ENCODE measurements at places on chromosomes 3 and 15.

- no peak for DNase-seq
These were observed 15.5 kb downstream of the MRPS25 start for GRCh38 chr3:15049584-15049983.

DNA sequence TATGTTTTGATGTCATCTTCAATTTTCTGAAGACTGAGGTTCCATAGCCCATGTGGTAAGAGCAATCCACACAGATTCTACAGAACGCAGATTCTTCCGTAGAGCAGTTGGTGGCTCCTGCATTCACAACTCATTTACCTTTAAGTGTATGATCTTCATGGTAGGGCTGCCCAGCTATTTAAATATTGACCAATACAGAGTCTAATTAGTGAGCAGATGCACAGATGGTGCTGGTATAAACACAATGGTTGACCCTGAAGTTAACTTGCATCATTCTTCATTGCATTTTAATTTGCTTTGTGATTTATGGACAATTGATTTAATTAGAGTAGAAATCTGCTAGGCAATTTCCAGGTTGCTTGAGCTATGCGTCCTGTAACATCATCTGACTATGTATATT lies 269.2 kb downstream of the SQOR start:
- DNase-seq: no peak

- no peak for DNase-seq
These were observed 681.6 kb upstream of the SEMA6D start for GRCh38 chr15:47035475-47036406.

DNA sequence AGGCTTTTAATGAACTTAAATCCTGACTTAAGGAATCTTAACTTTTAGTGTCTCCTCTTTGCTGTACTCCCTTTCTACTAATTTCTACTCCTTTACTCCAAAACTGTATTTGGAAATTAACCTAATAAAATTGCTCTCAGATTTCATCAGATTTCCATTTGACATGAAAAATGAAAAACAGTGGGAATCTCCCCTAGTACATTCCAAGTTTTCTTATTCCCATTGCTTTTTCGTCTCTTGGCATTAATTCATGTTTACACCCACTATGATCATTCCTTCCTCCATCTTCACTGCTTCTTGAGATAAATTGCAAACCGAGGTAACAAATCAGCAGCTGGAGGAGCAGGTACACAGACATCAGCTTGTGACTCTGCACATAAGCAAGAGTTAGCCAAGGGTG lies 208.7 kb downstream of the VGLL3 start:
- DNase-seq: no peak

- no peak for DNase-seq
These were observed 25.3 kb downstream of the MRAS start for GRCh38 chr3:138373736-138374094.

- DNase-seq: no peak
These were observed 1.3 kb upstream of the ZXDC start for GRCh38 chr3:126477061-126477380.

DNA sequence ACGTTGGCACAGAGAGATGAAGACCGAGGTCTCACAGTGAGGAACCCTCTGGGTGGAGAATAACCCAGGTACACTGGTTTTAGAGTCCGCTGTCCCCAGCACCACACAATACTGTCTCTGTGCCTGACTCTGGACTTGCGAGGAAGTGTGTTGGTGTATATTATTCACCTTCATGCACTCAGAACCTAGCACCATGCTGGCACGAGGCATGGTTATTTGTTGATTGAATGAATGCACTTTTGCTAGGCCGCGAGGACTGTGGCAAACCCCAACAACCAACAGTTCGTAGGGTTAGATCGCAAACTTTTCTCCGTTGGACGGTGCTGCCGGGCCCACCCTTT lies 484 bp upstream of the C3orf52 start:
- DNase-seq: no peak

GRCh38 chr3:66487465-66487864 lies 13.4 kb downstream of the LRIG1 start:
- DNase-seq: no peak

DNA sequence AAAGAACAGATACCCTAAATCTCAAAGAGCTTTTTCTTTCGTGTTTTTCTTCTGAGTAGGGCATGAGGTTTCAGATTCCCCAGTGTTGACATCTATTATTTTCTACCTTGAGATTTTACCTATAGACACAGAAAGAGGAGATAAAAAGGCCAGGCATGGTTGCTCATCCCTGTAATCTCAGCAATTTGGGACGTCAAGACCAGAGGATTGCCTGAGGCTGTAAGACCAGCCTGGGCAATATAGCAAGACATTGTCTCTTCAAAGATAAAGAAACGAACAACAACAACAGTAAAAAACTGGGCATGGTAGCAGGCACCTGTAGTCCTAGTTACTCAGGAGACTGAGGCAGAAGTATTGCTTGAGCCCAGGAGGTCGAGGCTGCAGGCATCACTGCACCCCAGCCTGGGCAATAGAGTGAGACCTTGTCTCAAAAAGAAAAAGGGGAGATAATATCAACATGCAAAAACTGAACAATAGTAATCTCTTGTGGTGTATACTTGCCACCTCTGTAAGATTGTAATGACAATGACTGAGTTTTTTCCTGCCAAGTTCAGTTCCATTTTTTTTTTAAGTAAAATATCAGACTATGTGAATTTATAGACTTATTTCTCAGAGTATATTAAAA lies 71.3 kb downstream of the MBNL1 start:
- no peak for DNase-seq

GRCh38 chr3:159091936-159092335 lies 290.1 kb downstream of the MFSD1 start:
- DNase-seq: peak; percentile 5

DNA sequence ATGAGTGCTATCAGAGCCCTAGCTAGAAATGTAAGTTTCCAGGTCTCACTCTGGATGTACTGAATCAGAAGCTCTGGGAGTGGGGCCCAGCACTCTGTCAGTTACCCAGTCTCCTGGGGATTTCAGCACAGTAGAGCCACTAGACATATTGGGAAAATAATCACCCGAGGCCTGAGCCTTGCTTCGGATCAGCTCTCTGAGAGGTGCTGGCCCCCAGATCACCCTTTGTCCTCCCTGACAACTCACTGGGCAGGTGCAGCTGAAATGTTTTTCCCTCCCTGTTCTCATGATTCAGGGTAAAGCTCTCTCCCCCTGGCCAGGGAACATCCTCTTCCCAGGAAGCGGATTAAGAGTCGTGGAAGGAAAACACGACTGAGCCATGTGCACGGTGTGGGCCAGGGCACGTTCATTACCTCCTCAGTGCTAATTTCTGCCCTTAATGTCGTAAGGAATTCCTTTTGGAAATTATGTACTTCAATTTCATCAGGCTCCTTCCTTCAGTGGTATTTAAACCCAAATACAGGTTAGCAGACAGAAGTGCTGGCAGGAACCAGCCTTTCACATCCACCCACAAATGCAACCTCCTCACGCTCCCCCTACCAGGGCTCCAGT lies 296.7 kb upstream of the LYSMD4 start:
- no peak for DNase-seq

DNA sequence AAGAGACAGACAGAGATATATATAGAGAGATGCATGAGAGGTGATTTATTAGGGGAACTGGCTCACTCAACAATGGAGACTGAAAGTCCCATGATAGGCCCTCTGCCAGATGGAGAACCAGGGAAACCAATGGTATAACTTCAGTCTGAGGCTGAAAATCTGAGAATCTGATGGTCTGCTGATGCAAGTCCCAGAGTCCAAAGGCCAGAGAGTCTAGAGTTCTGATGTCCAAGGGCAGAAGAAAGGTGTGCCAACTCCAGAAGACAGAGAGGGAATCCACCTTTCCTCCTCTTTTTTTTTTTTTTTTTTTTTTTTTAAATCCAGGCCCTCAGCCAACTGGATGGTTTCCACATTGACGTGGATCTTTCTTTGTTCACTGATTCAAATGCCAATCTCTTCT lies 197.9 kb upstream of the MEIS2 start:
- DNase-seq: no peak

DNA sequence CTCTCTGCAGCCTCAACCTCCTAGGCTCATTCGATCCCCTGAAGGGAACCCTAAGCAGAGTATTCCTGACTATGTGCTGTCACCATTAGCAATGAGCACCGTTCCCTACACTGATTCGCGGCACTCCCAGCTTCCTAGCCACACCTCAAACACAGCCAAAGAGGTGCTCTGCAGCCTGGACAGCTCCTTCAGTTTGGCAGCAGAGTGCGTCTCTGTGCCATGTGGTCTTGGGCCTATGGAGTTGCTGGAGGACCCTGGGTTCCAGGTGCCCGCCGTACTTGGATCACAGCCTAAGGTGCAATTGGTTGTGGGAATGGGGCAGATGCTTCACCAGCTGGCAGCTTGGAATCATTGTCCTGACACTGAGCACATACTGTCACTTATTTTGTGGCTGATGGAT lies 17.3 kb upstream of the IL12A start:
- no peak for DNase-seq

DNA sequence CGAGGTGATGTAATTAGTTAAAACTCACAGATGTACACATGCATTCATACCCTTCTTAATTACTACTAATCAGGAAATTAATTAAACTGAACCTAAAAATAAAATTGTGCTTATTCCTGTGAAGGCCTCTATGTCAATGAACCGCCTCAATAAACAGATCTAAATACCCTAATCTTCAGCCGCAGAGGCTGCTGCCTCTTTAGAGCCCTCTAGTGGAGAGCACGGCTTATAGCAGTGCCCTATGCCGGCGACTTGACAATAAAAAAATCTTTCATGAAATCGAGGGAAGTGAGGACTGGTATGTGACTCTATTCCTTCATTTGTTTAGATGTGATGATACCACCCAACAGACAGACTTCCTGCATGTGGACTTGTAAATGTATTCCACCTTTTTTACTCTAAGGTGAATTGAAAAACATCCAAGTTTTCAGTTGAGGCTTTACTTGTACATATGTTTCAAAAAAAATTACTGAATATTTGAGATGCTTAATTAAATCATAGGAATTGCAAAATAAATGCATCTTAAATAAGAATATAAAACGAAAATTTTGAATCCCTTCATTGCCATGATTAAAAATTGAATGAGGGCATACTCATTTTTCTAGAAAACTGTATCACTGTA lies 8.3 kb upstream of the EPHA3 start:
- DNase-seq: peak; percentile 19

DNA sequence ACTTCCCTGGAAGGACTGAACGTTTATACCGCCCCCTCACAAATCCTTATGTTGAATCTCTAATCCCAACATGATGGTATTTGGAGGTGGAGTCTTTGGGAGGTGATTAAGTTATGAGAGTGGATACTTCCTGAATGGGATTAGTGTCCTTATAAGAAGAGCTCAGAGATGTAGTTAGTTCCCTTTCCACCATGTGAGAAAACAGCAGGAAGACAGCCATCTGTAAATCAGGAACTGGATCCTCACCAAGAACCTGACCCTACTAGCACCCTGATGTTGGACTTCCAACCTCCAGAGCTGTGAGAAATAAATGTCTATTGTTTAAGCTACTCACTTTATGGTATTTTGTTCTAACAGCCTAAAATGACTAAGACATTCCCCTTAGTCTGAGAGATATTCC lies 33.3 kb upstream of the SACM1L start:
- DNase-seq: no peak

GRCh38 chr15:63369296-63369695 lies 12.3 kb downstream of the CA12 start:
- no peak for DNase-seq

- DNase-seq: no peak
These were observed 4.5 kb upstream of the CFAP100 start for GRCh38 chr3:126390201-126390600.

DNA sequence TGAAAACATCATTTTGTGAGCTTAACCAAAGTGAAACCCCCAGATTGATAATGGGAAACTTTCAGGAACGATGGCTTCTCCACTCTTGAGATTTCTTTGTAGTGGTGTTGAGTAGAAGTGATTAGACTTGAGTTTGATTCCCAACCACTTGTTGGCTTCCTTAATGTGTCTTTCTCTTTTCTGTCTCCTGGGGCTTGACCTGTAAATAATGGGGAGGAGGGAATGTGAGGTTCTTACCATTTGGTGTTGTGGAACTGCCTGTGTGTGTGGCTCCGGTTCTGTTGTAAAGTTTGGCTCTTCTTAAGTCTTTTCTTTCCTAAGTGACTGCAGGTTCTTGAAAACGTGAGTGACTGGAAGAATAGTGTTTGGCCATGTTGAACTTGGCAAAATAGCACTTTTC lies 2.7 kb downstream of the CDV3 start:
- DNase-seq: no peak

- no peak for DNase-seq
These were observed 53.4 kb downstream of the CHDH start for GRCh38 chr3:53792866-53793265.

DNA sequence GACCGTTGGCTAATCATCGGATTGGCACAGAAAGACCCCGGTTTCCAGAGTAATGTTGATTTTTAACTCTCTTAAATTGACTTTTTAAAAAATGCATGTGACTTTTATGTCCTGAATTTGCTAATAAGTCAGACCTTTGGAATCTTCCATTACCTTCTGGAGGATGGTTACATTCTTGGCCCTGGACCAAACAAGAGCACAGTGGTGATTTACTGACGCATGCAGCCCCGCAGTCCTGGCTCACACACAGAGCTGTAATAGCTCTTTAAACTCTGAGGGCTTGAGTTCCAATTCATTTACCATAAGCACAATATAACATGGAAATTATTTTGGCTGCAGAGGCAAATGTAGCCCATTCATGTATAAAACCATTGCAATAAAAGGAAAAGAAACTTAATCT lies 25.1 kb downstream of the SOX14 start:
- no peak for DNase-seq

- DNase-seq: no peak
These were observed 24.9 kb upstream of the C3orf80 start for GRCh38 chr3:160200353-160200752.

DNA sequence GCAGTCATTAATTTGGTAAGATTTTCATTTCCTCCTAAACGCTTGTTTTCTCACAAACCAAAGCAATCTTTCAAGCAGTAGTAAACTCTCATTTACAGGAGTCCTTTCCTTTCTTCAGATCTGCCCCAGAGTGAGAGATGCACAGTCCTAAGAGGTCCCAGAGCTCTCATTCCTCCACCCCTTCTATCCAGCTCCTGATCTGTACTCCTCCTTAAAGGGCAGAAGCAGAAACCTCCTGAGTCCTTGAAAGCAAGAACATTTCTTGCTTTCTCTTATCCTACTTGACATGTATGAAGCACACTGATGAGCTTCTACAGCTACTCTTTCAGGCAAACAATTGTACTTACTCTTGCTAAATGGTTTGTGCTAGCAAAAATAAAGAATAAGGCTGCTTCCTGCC lies 11.7 kb downstream of the EXD1 start:
- DNase-seq: no peak

DNA sequence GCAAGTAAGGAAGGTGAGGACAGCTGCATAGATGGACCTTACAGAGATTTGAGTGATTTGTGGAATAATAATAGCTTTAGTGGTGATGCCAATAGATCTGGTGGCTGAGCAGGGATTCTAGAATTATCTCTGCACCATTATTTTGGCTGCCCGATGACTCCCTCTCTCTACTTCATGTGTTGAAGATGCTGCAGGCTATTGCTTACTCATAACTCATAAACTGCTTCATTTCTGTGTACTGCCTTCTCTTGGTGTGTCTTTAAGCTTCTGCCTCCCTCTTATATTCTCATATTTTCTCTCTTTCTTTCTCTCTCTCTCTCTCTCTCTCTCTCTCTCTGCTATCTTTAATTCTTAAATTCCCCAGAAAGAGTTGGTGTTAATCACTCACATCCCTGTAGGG lies 256.0 kb upstream of the TRIM42 start:
- no peak for DNase-seq

GRCh38 chr15:67838789-67839332 lies 984 bp downstream of the RNU6-1 start:
- DNase-seq: no peak

Data from HTR-8/SVneo (cell line).